ENCODE measurements at places on chromosomes 5 and 9. TPM values are rescaled to one million over a fixed set of nuclear protein-coding genes. Genes with fewer than 3 reads are reported as not detected.

DNA sequence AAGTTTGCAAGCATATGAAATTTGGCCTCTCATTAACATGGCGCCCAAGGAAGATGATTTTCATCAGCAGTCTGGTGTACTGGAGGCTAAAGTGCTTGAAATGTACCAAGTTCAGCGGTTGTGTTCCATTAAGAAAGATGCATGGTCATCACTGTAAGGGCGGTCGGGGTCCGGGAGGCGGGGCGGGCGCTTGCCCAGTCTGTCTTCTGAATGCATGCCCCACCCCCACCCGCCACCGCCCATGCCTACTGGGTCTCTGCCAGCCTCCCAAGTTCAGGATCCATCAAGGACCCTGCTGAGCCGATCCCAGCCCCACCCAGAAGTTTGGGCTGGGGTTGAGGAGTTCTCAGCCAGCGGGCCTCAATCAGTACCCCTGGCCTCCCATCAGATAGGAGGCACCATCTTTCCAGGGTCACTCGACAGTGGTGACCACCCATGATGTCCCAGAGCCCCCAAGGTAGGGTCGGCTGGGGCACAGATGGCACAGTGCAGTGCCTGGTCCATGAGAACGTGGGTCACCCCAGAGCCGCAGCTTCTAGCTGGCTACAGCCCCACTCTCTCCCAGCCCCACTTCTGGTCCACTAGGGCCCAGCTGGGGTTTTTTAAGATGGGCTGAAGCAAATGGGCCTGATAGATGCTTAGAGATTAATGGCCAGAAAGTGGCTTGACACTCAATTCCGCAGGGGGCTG, 24.4 kb upstream of the PRDM12 start:
- DNase-seq: no peak

GRCh38 chr5:16345454-16345853, 120.1 kb downstream of the ZNF622 start:
- DNase-seq: no peak

DNA sequence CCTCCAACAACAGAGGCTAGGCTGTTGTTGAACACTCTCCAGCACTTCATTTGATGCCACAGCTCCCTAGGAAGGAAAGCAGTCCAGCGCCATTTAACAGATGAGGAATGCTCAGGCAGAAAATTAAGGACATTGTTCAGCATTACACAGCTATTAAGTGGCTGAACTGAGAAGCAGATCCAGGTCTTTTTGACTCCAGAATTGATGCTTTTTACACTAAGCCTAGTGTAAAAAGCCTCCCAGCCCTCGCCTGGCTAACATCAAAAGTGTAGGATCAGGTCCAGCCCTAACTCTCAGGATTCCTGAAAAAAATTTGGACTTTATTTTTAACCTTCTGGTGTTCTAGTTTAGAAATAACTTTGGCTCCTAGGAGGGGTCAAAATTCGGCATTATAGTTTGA, 106.4 kb upstream of the SMC5 start:
- no peak for DNase-seq

GRCh38 chr5:63923914-63924313, 38.3 kb downstream of the HTR1A start:
- no peak for DNase-seq

GRCh38 chr5:160835818-160836528, 16.0 kb downstream of the ATP10B start:
- no peak for DNase-seq

- peak; percentile 74 for DNase-seq
These were observed 12.3 kb downstream of the IFNA21 start for GRCh38 chr9:21154018-21154608.

- DNase-seq: no peak
These were observed 68.5 kb upstream of the HSPB3 start for GRCh38 chr5:54387031-54387430.

GRCh38 chr5:167633931-167634341, 657.5 kb upstream of the WWC1 start:
- DNase-seq: no peak

- DNase-seq: peak; percentile 78
These were observed 178.4 kb downstream of the PAX5 start for GRCh38 chr9:36855448-36856315.

LECT2 gene
- total RNA-seq: not detected

TEK gene
- total RNA-seq: not detected

TEX48 gene
- 0.56 TPM for total RNA-seq

PRSS3 gene
- not detected for total RNA-seq
